ENCODE measurements at places on chromosomes 4 and X.
A peak's percentile ranks its signal among the peaks of the same experiment; 100 is the strongest.

DNA sequence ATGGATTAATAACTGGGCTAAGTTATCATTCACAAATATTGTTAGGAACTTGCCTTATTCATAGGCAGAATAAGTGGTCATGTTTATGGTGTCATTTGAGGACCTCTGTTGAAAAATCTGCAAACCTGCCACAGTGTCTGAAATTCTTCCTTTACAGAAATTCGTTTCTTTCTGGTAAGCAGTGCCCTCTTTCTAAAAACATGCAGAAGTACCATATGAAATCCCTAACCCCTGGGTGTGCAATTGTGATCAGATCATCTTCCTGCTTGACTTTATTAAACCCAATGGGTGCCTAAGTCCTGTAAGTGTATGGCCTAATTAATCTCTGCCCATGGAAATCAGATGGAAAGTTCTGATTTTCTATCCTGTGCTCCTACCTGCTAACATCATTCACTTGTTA lies 4.4 kb upstream of the HTATSF1 start:
- no peak for DNase-seq

DNA sequence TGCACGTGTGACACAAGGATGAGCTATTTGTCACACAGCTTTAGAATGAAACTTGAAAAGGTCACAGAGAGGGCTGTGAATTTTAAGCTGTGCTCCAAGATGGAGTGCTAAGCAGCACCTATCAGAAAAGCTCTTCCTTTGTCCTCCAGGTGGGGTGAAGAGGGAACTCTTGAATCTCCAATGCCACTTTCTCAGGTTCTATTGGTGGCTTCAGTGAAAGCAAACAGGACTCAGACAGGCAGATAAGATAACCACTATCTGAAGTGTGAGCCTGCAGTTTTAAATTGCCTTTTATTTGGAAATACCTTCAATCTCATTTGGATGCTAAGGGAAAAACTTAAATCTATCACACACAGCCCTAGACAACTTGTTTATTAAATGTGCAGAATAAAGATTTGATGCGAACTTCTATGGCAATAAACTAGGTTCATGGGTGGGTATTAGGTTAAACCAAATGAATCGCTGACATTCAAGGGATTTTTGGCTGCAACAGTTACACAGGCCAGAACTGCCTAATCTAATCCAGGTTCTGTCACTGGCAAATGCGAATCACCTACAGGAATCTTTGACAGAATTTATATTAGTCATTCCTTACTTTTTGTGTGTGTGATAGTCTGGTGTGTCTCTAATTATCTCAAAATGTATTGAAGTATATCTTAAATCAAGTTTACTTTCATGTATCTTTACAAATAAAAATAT lies 13.6 kb upstream of the PDGFRA start:
- no peak for DNase-seq

- DNase-seq: no peak
Measured at GRCh38 chr4:123740236-123740635, 343.6 kb downstream of the SPRY1 start.

DNA sequence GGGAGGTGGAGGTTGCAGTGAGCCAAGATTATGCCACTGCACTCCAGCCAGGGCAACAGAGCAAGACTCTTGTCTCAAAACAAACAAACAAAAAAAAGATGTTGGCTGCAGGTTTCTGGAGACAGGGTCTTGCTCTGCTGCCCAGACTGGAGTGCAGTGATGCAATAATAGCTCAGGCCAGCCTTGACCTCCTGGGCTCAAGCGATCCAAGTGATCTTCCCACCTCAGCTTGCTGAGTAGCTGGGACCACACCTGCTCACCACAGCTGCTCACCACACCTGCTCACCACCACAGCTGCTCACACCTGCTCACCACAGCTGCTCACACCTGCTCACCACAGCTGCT lies 29.9 kb upstream of the CPLX1 start:
- DNase-seq: no peak

DNA sequence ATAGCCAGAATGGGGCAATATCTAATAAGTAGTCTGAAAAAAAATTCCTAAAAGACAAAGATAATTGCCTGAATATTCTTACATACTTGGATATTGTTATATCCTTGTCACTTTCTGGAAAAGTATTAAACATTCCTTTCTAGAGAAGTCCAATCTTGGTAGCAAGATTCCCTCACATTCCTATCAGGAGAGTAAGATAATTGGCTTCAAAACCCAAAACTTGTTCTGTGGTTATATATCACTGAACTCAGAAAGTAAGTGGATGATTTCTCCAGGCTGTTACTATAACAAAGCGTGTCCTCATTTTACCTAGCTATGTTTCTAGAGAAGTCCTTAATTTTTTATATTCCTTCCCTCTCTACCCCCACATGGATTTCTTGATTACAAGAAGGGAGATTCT lies 46.0 kb upstream of the TEX13A start:
- DNase-seq: no peak

GRCh38 chrX:3527811-3528210 lies 181.4 kb upstream of the MXRA5 start:
- DNase-seq: no peak

DNA sequence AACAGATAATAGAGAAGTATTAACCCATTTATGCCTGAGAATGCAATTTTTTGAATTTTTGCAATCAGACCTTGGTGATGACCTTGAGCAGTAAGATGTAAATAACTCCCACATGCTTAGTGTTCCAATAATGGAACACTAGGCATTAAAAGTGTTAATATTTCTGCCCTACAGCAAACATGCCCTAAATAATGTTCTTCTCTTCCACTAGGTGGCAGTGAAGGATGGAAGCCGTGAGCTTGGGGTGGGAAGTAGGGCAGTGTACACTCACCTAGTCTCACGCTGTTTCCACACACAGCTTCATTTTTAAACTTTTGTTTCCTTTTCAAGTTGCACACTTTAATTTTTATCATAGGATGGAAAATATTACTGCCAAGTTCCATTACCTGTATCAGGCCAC lies 613.1 kb upstream of the HS3ST1 start:
- DNase-seq: no peak

DNA sequence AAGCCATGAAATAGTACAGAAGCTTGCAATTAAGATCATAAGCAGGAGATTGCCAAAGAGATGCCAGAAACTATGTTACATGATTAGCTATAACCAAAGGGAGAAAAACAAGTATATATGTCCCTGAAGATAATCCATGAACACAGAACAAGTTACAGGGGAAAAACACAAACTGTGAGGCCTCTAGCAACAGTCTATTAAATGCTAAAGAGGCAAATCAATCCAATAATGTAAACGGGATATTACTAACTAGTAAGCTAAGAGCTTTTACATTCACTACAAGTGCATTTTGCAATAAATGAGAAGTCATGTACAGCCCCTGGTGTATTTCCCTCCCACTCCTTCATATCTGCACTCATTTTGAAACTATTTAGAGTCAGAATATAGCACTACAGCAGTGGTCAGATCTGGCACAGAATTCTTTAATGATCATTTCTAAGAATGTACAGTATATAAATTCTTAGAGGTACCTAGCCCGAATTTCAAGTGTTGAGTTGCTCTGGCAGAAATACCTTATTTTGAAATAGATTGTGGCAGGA lies 449.8 kb upstream of the SMIM31 start:
- no peak for DNase-seq

GRCh38 chrX:105006996-105007395 lies 213.5 kb downstream of the TEX13A start:
- no peak for DNase-seq

DNA sequence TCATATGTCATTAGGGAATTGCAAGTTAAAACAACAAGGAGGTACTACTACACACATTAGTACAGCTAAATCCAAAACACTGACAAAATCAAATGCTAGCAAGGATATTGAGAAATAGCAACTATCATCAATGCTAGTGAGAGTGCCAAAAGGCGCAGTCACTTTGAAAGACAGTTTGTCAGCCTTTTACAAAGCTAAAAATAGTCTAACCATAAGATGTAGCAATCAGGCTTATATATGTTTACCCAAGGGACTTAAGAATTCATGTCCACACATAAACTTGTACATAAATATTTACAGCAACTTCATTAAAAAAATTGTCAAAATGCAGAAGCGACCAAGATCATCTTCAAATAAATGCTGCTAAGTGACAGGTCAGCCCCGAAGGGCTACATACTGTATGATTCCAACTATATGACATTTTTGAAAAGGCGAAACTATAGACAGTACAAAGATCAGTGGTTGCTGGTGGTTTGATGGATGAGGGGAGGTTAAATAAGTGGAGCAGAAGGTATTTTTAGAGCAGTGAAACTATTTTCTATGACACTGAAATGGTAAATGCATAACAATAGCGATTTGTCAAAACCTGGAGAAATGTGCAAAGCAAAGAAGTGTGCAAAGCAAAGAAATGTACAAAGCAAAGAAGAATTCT lies 704.8 kb downstream of the ARAP2 start:
- DNase-seq: no peak

DNA sequence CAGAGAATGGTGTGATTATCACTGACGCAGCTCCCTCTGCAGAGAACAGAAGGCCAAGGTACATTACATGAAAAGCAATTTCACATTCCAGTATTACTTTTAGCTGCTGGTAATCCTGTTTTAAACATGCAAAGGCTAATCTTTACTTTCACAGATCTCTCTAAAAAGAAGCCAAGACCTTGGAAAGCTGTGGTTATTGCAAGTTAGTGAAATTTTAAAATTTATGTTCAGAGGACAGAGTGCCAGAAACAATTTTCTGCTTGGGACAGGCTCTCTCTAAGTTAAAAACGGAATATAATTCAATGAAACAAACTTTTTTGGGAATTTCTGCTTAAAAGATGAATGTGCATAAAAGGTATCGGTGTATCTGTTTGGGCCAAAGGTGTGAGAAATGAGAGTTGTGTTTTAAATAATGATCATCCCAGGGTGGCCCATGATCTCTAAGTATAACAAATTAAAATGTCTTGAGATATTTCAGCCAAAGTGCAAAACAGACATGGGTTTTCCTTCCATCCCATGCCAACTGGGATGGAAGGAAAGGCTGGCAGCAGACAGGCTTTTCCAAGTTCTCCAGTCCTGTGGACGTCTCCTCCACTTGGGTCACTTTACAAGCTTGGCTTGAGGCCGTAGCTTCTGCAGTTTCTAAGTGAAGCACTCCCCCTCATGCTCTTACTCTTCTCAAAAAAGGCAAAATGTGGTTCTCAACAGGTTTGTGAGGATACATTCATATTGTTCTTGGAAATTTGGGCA lies 118.0 kb downstream of the DRD5 start:
- DNase-seq: no peak

DNA sequence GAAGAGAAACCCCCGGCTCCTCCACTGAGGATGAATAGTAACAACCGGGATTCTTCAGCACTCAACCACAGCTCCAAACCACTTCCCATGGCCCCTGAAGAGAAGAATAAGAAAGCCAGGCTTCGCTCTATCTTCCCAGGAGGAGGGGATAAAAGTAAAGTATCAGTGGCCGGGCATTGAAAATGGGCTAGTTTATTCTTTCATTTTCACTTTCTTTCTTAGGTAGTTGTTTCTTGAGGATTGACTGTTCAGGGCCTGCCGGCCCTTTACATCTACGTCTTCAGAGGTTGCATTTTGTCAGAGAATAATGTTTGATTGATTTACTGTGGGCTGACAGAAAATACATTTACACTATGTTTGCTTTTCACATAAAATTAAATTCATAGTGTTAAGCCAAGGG lies 27.1 kb downstream of the PAK3 start:
- no peak for DNase-seq

- no peak for DNase-seq
Measured at GRCh38 chrX:105533951-105534350, 288.4 kb upstream of the NRK start.

DNA sequence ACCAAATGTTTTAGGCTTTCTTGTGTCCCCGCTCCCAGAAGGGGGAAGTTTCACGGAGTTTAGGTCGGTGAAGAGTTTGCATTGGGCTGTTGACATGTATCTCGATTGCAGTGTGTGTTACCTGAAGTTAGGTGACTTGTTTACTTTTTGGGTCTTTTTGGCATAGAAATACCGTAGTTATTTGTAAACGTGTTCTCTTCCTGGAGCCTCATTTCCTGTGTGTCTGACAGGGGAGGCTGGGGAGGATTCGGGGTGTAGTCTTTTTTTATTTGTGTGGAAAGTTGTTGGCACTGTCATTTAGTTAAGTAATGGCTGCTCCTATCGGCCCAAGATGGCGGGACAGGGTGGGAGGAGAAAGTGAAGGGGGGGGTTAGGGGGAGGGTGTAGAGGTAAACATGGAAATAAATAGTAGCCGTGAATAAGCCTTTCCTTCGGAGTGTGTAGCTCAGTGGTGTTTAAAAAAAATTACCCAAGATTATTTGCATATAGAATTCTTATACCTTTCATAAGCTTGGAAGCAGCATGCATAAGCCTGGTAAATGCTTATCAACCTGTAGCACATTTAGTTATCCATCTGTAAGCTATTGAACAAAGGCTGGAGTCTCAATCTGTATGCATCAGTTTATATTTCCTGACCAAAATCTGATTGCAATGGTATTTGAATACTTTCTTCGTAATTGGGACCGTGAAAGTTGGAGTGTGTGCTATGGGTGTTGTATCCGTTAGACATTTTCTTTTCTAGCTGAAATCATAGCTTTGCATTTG lies 1.6 kb downstream of the KDM6A start:
- DNase-seq: no peak

GRCh38 chrX:107731831-107732502 lies 43.6 kb downstream of the TSC22D3 start:
- peak; percentile 38 for DNase-seq

- DNase-seq: no peak
Measured at GRCh38 chr4:138003248-138003647, 238.9 kb downstream of the SLC7A11 start.

DNA sequence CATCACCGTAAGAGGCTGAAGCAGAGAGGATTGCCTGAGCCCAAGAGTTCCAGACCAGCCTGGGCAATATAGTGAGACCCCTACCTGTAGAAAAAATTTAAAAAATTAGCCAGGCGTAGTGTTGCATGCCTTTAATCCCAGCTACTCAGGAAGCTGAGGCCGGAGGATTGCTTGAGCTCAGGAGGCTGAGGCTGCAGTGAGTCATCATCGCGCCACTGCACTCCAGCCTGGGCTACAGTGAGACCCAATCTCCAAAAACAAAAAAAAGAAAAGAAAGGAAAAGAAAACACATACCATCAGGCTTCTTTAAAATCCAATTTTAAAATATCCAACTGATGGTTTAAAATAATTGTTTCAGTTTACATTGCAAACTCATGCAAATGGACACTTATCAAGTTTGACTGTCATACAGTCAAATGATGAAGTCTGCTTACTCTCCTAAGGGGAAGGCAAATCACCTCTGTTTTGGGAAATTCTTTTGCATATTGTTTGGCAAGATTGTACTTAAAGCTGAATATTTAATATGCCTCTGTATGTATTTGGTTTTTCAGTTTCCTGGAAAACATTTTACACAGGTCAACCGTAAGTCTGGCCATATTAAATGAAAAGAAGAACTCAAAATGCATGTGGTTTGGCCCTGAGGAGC lies 23.7 kb upstream of the TENM3 start:
- no peak for DNase-seq
